ENCODE measurements at places on chromosomes 2 and 18.

DNA sequence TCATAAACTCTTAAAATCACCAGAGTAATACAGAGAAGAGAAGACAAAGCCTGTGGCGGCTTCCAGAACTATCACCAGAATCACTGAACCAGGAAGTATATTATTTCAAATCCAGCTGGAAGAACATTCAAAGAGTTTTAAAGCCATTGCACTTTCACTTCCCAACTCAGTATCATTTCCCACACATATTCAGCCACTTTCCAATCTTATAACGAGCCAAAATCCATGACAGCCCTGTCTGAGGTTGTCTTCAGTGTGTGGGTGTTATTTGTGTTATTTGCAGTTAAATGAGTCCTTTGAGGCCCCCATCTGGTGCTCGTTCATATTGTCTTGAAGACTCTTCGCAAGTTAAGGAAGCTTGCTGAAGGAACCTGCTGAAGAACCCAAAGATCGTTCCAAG lies 559.9 kb downstream of the TSN start:
- no peak for DNase-seq

DNA sequence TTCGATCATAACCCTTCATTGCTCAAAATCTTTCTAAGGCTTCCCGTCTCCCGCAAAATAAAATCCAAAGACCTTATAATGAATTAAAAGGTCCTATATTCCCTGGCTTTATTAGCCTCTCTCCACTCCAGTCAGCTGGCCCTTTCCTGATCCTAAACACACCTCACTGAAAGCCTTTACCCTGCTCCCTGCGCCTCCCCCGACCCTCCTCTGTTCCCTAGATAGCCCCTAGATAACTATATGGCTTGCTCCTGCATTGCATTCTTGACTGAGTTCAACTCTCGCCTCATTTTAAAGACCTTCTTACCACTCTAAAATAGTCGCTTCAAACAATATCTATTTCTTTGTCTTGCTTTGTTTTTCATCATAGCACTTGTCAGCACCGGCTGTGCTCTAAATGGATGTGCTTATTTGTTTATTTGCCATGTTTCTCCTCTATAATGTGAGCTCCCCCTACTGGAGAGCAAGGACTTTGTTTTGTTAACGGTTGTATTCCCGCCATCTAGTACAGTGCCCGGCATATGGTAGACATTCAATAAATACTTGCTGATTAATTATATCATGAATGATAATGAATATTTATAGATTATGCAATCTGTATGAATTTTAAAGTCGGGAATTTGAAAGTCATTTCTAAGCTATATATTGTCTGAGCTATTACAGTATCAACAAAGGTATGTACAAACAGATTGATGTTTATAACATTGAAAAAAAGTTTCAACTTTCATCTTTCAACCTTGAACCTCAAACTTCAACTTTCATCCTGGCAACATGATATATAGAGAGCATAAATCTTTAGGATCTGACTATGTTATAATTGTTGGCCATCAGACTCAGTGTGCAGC lies 32.4 kb upstream of the VIT start:
- peak; percentile 84 for DNase-seq

DNA sequence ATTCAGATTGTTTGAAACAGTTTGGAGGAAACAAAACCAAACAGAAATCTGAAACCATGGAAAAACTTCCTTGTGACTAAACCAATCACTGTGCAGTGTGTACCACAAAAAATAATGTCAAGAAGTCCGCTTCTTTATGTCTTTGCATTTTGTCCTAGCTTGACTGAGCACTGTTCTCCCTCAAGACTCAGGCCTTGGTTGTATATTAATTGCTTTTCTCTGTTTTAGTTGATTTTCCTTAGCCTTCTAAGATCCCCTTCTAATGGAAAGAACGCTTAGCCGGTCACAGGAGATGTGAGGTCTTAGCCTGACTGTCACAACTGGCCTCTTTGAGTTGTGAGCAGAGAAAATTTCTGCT lies 56.6 kb downstream of the LCLAT1 start:
- no peak for DNase-seq

GRCh38 chr18:7436166-7436565 lies 130.9 kb upstream of the PTPRM start:
- DNase-seq = no peak

DNA sequence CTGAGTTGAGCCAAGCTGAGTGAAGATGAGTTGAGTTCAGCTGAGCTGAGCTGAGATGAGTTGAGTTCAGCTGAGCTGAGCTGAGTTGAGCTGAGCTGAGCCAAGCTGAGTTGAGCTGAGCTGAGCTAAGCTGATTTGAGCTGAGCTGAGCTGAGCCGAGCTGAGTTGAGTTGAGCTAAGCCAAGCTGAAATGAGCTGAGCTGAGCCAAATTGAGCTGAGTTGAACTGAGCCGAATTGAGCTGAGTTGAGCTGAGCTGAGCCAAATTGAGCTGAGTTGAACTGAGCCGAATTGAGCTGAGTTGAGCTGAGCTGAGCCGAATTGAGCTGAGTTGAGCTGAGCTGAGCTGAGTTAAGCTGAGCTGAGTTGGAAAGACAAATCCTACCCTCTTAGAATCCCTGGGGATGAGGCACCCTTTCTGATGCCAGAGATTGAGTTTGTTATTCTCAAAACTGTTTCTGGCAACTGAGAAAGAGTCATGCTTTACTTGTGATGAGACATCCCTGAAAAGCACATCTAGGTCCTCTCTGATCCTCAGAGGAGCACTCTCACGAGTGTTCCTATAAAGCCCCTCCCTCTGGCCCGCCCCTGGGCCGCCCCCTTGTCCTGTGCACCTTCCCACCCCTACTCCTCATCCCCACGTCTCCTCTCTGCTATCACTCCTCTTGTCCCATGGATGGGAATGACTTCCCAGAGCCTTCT lies 116.5 kb downstream of the MCFD2 start:
- DNase-seq = peak; percentile 78

DNA sequence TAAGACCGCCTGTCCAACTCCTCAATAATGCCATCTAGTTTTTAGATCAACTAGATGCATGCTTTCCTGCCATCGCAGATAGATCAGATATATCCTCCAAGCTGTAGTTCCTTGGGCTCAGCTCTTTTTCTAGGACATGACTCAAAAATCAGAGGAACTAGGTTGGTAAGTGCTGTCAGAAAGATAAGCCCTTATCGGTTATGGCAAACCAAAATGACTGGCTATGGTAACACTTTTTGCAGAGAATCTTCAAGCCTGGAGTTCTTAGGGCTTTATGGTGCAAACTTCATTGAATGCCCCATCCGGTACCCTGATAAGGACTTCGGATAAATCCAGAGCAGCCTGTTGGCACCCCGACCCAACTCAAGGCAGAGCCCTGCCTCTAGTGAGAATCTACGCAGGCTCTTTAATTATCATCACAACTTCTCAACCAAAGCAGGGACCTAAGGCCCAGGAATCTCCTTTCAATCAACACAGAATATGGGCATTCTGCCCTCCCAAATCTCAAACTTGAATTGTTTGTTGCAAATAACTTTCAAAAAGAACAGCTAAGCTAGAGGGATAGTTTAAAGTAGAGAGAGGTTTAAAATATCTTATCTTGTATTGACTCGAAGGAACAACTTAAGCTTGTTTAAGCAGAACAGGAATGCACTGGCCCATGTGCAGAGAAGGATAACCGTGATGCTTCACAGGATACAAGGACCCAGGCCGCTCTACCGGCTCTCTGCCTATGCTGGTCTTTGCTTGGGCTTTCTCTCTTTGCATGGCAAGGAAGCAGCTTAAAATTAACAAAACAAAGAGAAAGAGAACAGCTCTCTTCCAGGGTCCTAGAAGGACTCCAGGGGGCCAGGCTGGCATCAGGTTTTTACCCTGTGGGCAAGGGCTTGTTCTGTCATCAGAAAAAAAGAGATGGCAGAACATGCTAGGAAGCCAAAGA lies 3.4 kb upstream of the CYP1B1 start:
- DNase-seq = no peak

DNA sequence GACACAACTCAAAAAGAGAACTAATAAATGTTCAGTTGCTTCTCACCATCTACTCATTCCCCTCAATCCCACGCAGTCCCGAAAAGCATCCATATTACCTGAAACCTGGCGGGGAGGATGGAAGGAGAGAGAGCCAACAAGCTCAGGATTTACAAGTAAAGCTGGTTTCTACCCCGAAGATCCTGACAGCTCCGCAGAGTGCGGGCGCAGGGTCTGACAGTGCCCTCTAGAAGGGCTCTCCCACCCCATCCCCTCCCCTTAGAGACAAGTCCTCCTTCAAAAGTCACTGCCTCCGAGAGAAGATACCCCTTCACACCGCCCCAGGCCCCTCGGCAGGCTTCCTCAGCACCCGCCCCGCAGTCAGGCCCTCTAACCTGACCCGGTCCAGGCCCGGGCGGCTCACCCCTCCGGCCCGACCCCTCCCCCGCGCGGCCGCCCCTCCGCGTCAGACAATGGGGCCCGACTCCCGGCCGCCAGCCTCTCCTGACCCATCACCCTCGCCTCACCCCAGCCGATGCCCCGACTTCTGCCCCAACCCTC lies 550 bp downstream of the RAB1A start:
- peak; percentile 10 for DNase-seq

- peak; percentile 35 for DNase-seq
These were observed 81.0 kb downstream of the SP3 start for GRCh38 chr2:173884025-173884802.

DNA sequence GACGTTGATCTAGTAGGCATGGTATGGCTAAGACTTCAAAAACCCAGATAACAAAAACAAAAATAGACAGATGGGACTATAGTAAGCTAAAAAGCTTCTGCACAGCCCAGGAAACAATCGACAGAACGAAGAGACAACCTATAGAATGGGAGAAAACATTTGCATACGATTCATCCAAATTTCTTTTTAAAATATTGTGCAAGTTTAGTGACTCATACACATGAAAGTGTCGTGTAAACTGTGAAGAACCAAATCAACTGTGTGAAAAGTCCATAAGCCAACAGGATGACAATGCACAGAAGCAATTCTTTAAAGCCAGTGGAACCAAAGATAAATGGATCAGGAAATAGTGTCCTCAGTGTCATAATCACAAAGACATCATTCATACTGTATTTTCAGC lies 671.1 kb downstream of the RNF144A start:
- DNase-seq = peak; percentile 47

DNA sequence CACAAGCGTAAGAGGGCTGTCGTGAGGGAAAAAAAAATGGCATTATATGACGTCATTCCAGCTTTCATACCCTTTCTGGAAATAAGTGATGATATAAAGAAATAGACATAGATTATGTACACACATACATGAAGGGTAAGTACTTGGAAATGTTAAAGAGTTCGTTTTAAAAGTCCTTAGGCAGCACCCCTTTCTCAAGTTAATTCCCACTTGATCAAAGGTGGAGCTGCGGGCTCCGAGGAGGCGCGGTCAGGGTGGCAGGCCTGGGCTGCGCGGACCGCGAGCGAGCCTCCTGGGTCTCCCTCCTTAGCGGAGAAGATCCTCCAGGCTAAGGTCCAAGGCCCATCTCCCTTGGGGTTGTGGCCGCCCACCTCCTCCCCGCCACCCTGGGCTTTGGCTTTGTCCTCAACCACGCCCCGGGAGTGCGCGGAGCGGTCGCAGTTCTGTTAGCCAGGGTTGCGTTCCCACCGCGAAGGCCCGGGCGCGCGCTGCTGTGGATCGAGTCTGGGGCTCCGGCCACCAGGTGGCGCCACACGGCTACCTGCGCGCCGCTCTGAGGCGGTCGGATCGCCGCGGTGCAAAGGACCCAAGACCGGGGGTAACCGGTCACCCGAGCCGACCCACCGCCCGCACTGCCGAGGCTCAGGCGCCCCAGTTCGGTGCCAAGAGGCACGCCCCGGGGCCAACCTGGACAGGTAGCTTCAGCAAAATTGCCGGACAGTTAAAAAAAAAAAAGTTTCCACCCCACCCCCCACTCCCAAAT lies 66.8 kb downstream of the HNRNPLL start:
- peak; percentile 64 for DNase-seq

DNA sequence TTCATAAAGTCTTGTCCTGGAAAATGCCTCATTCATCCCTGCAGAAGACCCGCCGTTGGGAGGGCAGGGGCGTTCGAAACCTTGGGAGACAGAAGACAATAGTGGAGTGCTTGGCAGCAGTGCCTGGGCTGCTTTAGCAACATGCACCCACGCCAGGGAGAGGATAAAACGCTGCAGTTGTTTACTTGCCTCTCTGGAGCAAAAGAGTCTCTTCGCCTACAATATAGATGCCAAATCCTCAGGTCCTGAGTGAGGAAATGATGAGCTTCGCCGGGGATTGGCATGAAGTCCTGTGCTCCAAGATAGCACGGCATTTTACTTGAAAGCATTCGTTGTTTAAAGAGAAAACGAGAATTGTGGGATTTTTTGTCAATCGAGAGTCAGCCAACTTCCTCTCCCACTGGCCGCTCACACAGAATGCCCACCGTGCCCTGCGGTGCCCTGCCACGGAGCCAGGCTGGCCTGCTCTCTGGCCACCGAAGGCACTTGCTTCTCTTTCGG lies 152.5 kb upstream of the POU3F3 start:
- no peak for DNase-seq

DNA sequence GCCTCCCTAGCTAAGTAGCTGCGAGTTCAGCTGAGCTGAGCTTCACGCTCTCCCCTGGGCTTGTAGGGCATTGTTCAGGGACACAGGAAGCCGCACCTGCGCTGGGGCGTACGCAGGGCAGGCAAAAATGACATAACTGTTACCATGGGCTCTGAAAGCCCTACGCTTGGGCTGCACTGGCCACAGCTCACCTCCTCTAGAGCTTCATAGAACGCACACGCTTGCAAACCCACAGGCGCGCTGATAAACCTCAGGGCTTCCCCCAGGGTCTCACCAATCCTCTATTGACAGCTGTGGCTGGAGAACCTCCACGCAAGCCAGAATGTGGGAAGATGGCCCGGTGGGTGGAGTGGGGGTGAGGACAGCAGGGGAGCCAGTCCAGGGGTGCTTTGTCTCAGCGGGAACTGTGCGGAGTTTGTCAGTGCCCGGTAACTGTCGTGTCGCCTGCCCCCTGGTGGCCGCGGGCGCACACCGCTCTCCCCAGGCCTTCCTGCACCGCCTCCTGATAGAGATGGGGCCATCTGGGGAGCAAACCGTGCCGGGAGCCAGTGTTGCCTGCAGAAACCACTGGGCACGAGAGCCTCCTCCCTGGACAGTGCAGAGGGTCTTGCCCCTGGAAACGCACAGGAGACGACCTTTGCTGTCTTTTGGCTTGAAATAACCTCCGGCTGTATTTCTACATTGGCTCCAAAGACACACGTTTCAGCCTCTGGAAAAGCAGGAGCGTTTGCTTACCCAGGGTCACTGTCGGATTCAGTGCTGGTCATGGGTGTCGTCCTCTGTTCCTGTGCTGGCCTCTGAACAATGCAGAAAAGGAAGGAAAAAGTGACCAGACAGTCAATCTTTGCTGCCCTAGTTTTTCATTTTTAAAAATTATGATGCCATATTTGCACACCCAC lies 17.0 kb upstream of the CIDEA start:
- peak; percentile 51 for DNase-seq

DNA sequence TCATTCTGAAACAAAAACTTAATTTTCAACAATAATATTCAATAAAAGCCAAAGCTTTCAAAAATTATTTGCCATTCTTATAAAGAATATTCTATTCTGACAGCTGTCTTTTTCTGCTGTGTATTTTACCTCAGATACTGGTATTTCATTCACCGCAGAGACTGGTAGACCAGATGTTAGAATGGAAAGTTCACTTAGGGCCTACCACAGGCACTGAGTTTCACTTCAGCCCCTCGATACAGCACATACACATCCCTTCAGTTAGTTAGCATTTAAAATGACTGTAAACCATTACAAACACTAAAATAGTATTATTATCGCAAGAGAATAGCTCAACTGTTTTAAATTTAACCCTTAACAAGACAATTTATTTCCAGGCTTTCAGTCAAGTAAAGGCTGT lies 24.2 kb upstream of the GATA6 start:
- DNase-seq = no peak

Measured in fibroblast of skin of right biceps (primary cell).